ENCODE measurements at places on chromosomes 4 and X.

GRCh38 chr4:61293707-61294400 is 93.7 kb downstream of the ADGRL3 start:
- no peak for DNase-seq

DNA sequence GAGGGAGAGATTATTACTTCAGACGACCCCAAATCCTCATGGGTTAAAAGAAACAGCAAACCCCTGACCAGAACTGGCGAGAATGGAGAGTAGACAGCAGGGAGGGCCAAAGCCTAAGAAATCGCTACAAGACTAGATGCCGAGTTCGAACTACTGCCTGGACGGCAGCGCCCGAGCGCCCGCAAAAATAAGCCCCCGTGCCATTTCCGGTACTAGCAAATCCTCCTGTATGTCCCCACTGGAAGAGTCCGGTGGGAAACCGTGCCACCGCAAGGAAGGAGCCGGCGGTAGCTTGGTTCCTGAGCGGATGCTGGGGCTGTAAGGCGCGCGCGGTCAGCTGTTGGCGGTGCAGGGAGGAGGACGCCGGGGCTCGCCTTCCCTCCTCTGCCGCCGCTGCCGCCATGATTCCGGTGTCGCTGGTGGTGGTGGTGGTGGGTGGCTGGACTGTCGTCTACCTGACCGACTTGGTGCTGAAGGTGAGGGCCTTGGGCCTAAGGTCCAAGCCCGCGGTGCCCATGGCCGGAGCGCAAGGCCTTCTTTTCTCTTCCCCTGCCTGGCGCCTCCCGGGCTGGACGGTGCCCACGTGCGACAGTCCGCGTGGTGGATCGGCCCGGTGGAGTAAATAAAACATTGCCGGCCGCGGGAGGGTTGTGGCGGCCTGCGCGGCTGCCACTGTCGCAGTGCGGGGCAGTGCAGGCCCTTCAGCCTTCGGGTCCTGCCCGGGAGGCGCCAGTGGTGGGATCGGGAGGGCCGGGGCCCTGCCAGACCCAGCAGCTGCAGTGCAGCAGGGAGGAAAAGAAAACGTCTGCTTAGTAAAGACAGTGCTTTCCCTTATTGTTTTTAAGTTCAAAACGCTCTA is at the start of gene MBTPS2:
TSS of gene MBTPS2 (plus strand) at position 284 of the 859 bp plus-strand sequence. CDS start at position 402, 118 bp downstream.
- DNase-seq, result peak; percentile 30

DNA sequence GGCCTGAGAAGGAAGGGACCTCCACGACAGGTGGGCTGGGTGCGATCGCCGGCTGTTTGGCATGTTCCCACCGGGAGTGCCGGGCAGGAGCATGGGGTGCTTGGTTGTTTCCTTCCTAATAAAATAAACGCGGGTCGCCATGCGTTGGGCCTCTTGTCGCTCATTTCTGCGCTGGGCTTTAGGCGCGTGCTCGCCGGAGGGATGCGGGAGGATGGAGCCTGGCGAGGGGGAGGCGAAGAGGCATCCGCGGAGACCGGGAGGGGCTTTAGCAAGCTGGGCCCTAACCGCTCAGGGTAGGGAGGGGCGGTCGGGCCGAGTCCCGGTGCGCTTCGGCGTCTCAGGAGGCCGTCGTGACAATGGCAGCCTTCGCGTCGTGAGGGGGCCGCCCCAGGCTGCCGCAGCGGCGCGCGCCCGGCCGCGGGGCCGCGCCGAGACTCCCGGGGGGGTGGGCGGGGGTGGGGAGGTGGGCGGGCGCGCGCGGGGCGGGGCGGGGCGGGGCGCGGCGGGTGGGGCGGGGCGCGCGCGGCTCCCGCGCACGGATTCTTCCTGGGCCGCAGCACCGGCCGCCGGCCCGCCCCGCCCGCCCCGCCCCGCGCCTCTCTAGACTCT is 476 bp upstream of the GDI1 start:
- no peak for DNase-seq

- no peak for DNase-seq
Measured at GRCh38 chr4:144646523-144647094, 653 bp downstream of the HHIP start.

DNA sequence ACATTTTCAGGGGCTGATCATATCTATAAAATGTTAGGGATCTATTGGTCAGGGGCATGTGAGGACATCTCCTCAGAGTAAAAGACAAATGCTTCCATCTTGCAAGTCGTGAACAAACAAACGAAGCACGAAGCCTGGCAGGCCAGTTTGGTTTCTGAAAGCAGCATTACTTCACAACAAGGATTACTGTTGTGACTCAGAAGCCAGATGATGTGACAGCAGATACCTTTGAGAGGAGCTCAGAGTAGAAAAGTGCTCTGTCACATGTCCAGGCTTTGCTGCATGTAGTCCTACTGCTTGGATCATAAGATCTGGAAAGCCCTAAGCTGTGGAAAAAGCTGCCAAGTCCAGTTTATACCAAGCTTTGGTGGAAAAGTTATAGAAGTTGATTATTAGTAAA is 1827.2 kb downstream of the ARAP2 start:
- DNase-seq, result no peak

GRCh38 chr4:89306486-89307177 is 968 bp downstream of the GPRIN3 start:
- no peak for DNase-seq

GRCh38 chr4:35151816-35152572 is 1092.3 kb downstream of the ARAP2 start:
- DNase-seq, result no peak

DNA sequence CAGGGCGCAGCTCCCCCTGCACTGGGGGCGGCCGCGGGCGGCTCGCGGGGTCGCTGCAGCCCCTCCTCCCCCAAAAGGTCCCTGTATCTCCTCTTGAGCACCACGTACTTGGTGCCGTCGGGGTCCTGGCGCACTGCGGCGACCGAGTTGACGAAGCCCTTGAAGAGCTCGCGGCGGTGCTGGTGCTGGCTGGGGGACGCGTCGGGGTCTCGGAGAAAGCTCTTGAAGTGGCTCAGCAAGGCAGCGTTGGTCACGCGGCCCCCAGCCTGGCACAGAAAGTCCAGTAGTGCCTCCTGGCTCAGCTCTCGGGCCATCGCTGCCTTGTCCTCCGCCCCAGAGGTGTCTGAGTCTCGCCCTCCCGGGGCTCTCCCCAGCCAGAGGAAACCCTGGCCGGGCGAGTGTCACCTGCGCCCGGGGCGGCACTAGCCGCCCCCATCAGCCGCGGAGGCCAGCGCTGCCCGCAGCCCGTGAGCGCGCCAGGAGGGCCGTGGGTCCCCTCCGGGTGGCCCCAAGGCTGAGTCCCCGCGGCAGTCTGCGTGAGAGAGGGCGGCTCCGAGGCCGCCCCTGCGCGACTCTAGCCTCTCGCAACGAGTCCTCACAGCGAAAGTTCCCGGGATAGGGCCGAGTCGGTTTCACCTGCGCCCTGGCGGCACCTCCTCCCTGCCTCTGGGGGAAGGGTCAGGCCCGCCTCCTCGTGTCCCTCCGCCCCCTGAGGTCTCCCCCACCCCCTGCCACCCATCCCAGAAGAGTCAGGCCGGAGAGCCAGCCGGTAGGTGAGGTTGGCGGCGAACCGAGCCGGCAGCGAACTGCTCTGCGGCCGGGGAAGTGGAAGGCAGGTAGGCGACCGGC is at the start of gene SOWAHB:
TSS of gene SOWAHB (minus strand) at position 609 of the 849 bp plus-strand sequence. CDS start at position 314, 295 bp downstream.
- no peak for DNase-seq

DNA sequence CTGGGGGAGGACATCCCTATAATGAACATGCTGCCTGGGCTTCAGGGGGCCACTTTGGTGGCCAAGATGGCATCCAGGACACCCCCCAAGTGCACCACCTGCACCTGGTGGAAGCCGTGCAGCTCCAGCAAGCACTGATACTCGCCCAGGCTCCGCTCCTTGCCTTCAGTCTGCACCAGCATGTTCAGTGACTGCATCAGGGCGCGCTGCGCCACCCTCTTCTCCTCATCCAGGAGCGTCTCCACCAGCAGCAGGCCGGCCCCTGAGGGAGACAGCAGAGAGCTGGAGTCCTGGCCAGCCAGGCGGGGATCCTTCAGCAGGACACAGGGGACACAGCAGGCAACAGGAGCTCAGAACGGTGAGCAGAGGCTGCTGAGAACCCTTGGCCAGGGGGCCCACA is 11.3 kb upstream of the SLC25A6 start:
- no peak for DNase-seq

DNA sequence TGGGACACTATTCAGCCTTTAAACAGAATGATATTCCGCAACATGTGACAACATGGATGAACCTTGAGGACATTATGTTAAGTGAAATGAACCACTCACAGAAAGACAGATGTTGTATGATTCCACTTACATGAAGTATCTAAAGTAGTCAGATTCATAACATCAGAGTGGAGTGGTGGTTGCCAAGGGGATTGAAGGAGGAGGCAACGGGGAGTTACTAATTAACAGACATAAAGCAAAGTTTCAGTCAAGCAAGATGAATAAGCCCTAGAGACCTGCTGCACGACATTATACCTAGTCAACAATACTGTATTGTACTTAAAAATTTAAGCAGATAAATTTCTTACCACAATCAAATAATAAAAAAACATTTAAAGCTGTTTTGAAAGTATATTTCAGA is 105.0 kb upstream of the NR0B1 start:
- DNase-seq, result no peak

- DNase-seq, result no peak
Measured at GRCh38 chrX:23493941-23494374, 159.3 kb downstream of the PTCHD1 start.

DNA sequence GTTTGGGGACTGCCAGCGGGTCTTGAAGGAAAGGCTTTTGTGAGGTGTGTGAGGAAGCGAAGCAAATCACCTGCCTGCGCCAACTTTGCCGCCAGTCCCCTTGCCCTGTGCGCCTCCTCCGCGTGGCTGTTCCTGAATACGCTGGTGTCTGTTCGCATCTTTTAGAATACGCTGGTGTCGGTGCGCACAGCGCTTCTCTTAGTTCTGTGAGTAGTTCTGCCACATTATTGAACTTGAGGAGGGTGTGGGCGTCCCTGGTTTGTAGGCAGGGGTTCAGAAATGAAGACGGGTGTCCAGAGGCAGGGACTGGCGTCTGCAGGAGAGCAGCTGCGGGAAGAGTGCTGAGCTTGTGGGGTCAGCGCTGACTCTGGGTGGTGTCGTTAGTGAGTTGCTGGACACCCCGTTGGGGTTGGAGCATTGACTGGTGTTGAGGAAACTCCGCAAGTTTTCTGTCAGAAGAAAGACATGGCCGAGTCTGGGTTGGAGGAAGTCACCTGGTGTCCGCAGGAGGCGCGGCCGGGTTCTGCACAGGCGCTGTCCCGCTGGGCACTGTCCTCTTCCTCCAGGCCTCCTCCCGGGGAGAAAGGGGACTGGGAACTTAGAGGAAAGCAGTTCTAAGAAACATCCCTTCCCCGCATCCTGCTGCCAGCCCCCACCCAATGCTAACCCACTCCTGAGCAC is 930 bp downstream of the ZNF718 start:
- no peak for DNase-seq

GRCh38 chrX:30748342-30748960 is 95.2 kb downstream of the GK start:
- DNase-seq, result no peak

DNA sequence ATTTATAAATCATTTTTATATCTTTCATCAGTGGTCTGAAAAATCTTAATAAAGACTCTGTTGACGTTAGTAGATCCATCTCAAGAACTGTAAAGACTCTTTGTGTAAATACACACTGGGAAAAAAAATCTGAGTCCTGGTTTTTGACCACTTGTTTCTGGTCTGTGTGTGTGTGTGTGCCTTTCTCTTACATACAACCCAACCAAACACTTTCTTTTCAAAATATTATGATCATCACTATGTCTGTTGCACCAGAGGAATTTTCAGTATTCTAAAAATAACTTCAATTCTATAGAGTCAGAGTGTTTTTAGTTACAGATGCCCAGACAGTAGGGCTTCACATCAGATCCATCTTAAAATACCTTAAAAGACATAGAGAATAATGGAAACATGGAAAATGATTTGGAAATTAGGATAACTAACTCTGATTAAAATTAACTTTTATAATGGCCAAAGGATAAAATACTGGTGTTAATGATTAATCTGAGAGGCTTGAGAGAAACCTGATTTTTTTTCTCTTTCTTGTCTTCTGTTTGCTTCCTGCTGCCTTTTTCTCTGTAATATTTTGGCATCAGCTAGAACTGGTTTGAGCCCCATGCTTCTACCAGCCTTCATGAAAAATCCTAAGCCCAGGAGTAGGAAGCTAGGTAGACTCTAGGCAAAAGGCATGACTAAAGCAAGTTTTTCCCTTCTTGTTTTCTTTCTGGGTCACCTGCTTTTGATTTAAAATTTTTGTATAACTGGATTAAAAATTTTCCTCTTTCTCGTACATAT is 99.7 kb downstream of the ATXN3L start:
- DNase-seq, result no peak

DNA sequence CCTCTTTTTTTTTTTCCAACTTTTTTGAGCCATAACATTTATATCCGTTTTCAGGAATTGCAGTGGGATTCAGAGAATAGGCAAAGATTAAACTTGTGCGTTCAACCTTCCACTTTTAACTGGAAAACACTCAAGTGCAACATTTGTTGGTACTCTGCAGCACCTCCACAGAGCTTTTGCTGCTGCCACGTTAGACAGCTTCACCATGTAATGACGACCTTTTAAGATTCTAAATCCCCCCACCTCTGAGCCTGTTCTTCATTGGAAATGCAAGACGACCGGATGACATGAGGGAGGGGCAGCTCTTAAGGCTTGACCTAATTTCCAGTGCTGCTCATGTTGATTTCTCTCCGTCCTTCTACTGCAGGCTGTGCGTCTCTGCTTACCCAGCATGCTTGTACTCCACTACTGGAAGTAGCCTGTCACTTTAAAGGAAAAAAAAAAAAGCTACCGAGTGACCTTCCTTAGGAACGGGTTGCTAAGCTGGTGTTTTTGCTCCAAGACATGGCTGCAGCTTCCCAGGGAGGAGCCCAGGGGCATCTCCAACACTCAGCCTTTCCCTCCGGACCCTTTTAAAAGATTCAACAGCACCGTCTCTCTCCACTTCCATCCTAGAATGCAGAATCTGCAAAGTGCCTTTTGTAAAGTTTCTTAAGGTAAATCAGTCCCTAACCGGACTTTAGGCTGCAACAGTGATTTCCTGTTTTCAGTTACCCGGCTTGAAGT is at the start of gene CC2D2A:
TSS of gene CC2D2A (plus strand) at position 481 of the 726 bp plus-strand sequence. CDS start 6,051 bp downstream, outside the sequence.
- DNase-seq, result no peak

GRCh38 chr4:4555916-4556315 is 14.1 kb upstream of the STX18 start:
- no peak for DNase-seq

- no peak for DNase-seq
Measured at GRCh38 chr4:108135549-108136209, 33.1 kb downstream of the LEF1 start.

DNA sequence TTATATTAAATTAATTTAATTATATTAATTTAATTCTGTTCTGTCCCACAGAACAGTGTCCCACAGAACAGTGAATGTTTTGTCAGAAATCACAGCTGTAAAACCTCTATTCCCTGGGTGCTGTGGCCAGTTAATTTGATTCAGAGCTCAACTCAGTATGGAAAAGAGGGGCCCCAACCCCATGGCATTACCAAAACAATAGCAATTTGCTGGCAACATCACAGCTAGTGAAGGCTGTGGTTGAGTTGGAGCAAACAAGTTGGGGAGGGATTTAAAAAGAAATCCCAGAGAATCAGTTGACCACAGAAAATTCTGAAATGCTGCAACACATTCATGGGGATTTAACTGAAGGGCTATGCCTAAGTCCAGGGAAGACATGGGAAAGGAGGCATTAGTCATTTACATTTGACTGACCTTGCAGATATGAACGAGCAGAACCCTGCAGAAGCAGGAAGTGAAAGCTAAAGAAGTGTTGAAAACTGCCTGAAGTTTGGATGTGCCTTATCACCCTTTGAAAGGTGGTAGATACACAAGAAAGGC is 30.1 kb downstream of the PDHA2 start:
- DNase-seq, result no peak
